ENCODE measurements at places on chromosomes 12 and 14.

DNA sequence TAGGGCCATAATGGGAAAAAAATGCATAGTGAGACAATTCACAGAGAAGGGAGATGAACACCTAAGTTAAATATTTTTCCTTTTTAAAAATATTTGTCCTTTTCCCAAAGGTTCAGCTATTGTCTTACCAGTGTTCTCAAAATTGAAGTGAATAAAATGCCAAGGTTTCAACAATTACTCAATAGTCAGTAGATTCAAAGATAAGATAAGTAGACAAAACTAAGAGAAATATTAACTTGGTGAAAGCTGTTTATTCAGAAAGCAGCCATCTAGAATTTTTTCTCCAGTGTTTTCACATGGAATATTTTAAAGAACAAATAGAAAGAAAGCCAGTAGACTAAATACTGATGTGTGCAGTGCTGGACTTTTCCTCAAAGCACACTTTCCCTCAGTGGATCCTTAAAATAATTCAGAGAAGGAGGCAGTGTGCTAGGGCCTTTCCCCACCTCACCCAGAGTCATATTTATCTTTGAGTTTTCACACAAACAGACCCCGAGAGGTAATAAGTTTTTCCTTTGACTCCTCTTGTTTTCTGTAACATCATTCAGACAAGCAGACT, 144.5 kb upstream of the PLEKHG7 start:
- no peak for DNase-seq

- no peak for DNase-seq
These were observed 6.8 kb upstream of the PSMA6 start for GRCh38 chr14:35285168-35286002.

DNA sequence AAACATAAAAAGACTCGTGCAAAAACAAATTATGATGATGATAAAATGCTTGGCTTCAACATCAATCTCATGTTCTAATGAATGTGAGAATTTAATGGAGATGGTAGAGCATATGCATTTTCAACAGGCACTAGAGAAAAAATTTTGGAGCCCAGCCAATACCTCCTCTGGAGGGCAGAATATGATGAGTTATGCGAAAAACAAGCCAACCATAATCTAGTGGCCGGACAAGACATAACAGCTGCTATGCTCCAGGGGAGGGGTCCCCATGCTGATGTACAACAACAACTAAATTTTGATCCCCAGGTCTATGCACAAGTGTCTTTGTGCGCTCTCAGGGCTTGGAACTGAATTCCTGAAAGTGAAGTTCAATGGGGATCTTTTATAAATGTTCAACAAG, 1197.5 kb downstream of the LRFN5 start:
- no peak for DNase-seq

- DNase-seq: no peak
These were observed 21.6 kb upstream of the SDR39U1 start for GRCh38 chr14:24463884-24464785.

DNA sequence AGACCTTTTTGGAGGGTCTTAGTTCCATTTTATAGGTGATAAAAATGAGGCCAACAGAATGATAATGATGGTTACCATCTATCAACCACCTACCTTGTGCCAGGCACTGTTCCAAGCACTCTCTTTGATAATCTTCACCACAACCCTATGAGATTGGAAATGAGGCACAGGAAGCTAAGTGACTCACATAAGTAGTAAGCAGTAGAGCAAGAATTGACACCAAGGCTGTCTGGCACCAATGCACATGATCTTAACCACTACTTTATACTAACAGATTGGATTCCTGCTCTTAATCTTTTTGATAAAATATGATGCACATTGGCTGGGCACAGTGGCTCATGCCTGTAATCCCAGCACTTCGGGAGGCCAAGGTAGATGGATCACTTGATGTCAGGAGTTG, 91.4 kb downstream of the DRAM1 start:
- no peak for DNase-seq

DNA sequence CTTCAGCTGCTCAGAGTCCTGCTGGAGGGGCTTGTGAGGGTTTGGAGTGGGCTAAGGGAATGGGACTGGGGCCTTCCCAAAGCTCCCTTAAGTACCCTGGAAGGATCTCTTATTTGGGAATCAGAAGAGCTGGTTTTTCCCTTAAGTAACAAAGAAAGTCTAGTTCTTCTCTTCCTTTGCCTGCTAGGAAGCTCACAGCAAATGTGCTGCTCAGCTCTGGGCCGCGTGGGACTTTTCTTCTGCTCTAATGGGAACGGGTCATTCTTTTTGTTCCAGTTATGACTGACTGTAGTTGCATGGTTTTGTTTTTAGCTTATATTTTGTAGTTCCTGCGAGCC, 6.0 kb downstream of the KIF26A start:
- DNase-seq: no peak
